ENCODE measurements at places on chromosomes 7 and 10.

DNA sequence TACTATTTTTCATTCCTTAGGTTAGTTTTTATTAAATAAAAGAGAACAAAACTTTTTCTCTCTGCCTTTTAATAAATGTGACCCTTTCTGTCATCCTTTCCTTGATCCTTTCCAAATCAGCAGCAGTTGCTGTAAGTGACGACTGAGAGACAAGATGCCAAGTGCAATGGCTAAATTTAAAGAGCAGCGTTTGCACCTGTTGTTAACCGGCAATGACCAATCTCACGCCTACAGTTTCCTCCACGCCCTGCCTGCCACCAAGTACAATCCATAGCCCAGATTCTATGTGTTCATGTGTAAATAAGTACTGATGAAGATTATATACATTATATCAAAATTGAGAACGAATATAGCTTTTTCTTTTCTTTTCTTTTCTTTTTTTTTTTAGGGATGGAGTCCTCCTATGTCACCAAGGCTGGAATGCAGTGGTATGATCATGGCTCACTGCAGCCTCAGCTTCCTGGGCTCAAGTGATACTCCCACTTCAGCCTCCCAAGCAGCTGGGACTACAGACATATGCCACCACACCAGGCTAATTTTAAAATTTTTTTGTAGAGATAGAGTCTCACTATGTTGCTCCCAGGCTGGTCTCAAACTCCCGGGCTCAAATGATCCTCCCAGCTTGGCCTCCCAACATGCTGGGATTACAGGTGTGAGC is 6.5 kb upstream of the MCU start:
- DNase-seq, result no peak

- no peak for DNase-seq
Measured at GRCh38 chr7:158805414-158805813, 23.9 kb downstream of the ESYT2 start.

DNA sequence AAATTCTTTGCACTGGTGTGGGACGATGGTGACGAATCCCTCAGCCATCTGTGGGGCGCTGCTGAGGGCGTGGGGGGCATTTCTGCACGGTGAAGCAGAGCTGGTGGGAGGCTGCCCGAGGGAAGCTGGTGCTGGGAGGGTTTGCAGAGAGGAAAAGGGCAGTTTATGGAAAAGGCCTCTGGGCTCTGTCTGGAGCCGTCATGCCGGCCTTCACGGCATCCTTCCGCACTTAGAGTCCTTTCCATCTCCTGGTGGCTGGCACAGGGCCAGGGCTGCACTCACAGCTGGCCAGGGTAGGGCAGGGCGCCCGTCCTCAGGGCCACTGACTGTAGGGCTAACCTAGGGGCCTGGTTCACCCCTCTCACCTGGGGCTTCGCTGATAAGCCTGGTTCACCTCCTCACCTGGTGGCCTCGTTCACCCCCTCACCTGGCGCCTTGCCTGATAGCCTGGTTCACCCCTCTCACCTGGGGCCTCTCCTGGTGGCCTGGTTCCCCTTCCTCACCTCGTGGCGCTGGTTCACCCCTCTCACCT is 598 bp upstream of the AMZ1 start:
- peak; percentile 71 for DNase-seq

DNA sequence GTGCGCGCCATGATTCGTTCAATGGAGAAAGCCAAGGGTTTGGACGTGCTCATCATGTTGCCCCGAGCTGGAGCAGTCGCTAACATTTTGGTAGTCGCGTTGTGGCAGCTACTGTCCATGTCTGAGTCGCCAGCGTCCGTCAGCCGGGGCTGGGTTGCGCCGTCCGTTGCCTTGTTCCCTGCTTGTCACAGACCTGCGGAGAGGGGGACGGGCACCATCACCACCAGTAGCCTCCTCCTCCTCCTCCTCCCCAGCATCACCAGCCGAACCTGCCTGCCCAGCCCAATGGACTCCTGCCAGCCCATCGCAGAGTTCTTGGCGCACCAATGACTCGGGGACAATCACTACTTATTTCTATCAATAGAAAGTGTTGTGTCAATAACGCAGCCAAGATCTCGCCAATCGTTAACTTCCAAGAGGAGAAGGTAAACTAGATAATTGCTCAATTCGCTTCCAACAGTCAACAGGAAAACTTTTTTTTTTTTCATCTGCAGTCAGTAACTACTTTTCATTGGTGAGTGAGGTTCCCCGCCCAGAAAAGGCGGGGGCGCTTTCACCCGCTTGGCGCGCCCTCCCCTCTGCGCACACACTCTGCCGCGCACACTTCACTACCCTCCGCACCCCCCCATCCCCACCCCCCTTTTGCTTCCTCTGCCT is at the start of gene FEZF1:
Gene FEZF1, minus strand, starts transcription at position 432 of the 657 bp plus-strand sequence. Its CDS starts 313 bp downstream, at position 119.
- DNase-seq, result no peak

GRCh38 chr10:13483951-13484350 is 44.9 kb downstream of the BEND7 start:
- no peak for DNase-seq

DNA sequence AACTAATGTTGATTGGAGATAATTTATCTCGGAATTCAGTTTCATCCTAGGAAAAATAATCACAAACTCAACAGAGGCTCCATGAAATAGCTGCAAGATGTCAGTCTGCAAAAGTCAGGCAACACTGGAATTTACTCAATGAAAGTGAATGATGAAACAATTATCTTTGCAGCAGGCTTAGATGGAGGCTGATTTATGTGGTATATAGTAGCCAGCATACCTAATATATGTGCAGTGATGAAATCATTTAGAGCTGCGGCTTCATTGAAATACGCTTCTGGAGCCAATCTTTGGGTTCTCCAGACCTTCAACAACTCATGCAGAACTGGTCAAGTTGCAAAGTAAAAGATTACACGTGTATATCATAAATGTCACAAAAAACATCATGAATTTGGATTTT is 113.3 kb downstream of the ITGA8 start:
- no peak for DNase-seq

- no peak for DNase-seq
Measured at GRCh38 chr10:43238462-43238861, 28.4 kb downstream of the RASGEF1A start.

- peak; percentile 44 for DNase-seq
Measured at GRCh38 chr10:52541006-52541473, 227.0 kb downstream of the DKK1 start.

- peak; percentile 74 for DNase-seq
Measured at GRCh38 chr7:80640846-80641245, 2.4 kb downstream of the CD36 start.

DNA sequence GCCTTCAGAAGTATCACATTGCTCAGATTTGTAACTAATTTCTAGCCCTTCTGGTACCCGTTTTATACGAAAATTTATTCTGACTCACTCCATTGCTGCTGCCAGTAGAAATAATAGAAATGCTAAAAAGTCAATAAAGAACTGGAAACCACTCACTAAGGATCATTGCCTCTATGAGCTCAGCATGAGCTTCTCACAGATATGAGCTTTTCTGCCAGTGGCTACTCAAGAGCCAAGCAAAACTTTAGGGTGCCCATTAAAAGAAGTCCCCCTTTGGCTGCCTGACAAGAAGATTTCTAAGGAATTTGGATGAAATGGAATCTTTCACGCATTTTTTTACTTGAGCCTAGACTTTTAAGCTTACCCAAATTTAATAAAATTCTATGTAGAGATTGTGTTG is 52.5 kb downstream of the GPR37 start:
- DNase-seq, result peak; percentile 8

DNA sequence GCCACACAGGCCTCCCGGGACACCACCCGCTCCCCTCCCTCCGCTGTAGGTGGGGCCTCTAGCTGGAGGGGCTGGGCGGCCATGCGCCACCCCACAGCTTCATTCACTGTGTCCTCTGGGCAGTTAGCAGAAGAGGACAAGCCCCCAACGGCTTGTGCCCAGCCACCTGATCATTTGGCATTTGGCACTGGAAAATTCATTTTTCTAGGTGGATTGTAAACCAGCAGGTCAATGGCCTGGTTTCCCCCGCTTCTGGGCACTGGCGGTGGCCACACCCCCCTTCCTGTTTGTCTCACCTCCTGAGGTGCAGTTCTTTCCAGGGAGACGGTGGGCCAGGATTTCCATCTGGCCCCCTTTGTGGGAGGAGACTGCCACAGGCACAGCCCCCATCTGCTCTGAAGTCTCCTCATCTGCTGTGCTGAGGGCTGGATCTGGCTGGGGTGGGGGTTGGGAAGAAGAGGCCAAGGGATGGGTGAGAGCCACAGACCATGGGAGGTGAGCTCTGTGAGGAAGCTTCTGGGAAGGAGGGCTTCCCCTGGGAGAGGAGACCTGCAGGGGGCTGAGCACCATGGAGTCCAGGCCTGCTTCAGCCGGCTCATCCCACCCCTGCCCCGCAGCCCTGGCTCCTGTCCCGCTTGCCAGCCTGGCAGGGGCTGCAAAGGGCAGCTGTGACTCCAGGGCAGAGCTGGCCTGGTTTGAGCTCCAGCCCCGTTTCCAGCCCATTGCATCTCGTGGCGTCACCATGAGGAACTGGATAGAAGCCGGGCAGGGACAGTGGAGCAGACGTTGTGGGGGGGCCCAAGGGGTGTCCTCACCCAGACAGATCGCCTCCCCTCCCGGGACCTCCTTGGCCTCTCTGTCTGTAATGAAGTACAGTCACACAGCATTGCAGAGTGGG is 40.1 kb upstream of the SLC29A3 start:
- DNase-seq, result no peak

DNA sequence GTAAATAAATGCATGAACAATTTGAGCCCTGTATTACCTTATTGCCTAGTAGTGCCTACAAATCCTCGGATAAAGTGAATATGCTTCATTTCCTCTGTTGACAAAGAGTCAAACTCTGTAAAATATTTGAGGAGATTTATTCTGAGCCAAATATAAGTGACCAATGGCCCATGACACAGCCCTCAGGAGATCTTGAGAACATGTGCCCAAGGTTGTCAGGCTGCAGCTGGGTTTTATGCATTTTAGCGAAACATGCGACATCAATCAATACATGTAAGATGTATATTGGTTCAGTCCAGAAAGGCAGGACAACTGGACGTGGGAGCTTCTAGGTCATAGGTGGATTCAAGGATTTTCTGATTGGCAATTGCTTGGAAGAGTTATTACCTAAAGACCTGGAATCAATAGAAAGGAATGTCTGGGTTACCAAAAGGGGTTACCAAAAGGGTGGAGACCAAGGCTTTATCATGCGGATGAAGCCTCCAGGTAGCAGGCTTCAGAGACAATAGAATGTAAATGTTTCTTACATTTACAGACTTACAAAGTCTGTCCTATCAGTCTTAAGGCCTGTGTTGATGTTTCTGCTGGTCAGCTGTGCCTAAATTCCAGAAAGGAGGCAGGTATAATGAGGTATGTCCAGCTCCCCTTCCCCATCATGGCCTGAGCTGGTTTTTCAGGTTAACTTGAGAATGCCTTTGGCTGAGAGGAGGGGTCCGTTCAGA is 220.1 kb upstream of the FZD1 start:
- DNase-seq, result no peak

- no peak for DNase-seq
Measured at GRCh38 chr7:52695973-52696595, 339.3 kb upstream of the POM121L12 start.

DNA sequence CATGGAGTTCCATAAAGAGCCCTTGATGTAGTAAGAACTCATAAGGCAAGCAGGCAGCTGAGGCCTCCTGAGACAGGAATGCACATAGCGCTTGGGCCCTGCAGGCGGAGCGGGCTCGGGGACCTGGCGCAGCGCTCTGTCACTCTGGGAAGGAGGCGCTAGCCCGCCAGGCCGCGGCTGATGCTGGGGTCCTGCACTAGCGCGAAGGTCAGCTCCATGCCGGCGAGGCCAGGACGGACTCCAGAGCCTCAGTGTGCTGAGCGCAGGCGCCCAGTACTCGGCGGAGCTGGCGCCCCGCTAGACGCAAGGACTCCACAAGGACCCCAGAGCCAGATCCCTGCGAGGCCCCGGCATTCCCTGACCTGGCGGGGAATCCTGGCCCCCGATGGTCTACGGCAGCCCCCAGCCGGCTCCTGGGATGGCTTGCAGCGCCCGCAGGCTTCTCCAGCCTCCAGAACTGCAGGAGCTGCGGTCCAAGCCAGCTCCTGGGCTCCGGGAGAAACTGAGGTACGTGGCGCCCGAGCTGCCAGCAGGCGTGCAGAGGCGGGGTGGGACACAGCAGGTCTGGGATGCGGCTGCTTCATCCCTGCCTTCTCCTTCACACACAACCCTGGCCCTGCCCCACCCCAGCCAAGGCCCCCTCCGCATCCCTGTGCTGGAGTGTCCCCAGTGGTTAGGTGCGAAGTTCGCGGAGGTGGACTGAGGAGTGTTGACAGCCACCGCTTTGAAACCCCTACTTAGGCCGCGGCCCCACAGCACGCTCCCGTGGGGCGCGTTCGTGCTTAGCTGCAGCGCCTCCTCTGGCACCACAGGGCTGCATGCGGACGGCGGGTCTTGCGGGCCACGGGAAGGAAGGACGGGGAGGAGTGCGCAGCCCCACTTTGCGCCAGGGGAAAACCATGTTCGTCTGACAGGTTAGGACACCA is 761.5 kb upstream of the POM121L12 start:
- DNase-seq, result peak; percentile 9

DNA sequence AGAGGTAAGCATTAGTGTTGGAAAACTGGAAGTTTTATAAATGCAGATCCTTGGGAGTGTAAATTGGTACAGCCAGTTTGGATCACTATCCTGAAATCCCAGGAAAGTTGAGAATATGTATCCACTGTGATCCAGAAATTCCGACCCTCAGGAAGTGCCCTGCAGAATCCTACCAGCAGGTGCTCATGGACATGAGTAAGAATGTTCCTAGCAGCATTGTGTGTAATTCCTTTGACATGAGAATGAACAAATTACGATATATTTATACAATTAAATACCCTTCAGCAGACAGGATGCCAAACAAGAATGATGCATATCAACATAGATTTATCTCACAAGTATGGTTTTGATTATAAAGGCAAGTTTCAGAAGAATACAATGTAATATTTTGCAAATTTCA is 181.6 kb downstream of the XPNPEP1 start:
- DNase-seq, result peak; percentile 8

- no peak for DNase-seq
Measured at GRCh38 chr10:114881901-114882300, 56.1 kb upstream of the TRUB1 start.

- no peak for DNase-seq
Measured at GRCh38 chr10:18449611-18450026, 201.8 kb downstream of the NSUN6 start.

DNA sequence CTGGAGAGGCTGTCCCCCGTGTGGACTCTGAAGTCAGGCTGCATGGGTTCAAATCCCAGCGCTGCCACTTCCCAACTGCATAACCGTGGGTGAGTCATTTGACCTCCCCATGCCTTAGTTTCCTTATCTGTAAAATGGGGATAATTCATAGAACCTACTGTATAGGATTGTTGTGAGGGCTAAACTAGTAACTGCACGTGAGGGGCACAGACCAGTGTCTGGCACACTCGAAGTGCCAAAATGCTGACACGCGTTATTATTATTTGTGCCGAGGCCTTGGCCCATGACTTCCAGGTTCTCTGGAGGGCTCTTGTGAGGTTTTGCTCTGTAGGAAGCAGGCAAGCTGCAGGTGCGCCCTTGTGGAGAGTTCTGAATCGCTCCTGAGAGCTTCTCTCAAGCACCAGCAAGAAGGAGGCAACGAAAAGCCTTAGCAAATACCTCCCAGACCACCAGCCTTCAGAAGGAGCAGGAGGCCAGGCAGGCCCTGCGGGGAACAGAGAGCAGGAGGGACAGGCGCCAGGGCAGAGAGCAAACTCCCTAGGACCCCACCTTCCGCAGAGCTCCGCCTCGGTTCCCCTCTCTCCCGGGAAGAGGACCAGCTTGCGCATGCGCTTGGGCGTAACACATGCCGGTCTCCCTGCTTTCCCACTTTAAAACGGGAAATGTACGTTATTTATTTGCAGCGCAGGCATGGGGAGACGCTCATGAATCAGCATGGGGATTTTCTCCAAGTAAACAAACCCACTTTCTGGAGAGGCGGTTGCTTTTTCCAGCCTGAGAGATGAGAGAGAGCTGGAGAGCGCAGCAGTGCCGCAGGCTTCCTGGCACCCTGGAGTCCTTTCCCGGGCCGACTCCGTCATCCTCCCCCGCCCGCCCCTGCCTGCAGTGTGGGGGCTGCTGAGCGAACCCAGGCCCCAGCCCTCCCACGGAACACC is 39.6 kb downstream of the SORCS3 start:
- peak; percentile 5 for DNase-seq
